Sigmoid colon (tissue), 7 donors: ENCODE measurements at places on chromosomes 3 and 15.

- peaks cover 13% of the 10 kb centered on the region for H3K36me3 ChIP-seq
- H3K4me1 ChIP-seq = no peaks in the 10 kb centered on the region
- H3K4me3 ChIP-seq = no peak overlapping the region
- no peaks in the 10 kb centered on the region for H3K27me3 ChIP-seq
These were observed 42.6 kb downstream of the CCR4 start for GRCh38 chr3:32994045-32994444.

DNA sequence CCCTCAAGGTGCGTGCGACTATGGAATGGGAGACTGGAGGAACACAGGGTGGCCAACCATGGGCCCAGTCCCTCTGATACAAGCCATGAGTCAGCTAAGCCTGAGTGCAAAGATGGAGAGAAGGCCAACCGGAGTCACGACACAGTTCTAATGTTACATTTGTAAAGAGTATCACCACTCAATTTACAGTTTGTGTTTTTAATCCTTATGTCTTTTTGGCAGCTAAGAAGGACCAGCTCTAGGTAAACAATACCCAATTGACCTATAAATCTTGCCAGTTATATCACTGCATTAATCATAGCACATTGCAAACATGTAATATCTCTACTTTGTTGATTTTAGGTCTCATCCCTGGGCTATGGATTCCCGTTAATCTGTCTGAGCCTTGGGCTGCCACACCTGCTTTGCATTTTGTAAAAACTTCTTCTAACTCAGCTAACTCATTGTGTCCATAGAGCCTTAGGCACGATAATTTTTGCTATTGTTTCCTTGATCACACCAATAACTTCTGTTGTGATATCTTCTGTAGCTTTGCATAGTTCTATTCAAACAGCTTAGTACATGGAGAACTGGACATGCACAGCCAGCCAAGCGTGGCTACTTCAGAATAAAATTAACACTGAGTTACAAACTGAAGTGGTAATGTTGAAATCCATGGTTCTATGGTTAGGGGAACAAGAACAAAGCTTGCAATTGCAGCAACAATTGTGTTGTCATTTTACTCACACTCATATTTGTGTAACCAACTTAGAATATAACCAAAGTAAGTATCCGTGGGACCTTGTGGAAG lies 50.3 kb downstream of the LSM3 start:
- H3K4me1 ChIP-seq = no peaks in the 10 kb centered on the region
- H3K36me3 ChIP-seq = no peaks in the 10 kb centered on the region
- H3K4me3 ChIP-seq = no peak overlapping the region
- no peaks in the 10 kb centered on the region for H3K27me3 ChIP-seq
- no peak overlapping the region for H3K27ac ChIP-seq

- no peak overlapping the region for H3K4me3 ChIP-seq
- no peak overlapping the region for H3K27ac ChIP-seq
- H3K36me3 ChIP-seq = no peaks in the 10 kb centered on the region
- DNase-seq = no peak
- no peaks in the 10 kb centered on the region for H3K27me3 ChIP-seq
- no peaks in the 10 kb centered on the region for H3K4me1 ChIP-seq
These were observed 9.3 kb downstream of the STRA6 start for GRCh38 chr15:74193299-74193718.

- peak; percentile 79 for DNase-seq
- H3K27me3 ChIP-seq = no peaks in the 10 kb centered on the region
- H3K4me1 ChIP-seq = peaks cover 10% of the 10 kb centered on the region
These were observed 40.5 kb upstream of the HES1 start for GRCh38 chr3:194095464-194095863.

- H3K36me3 ChIP-seq = no peaks in the 10 kb centered on the region
- DNase-seq = no peak
- H3K4me1 ChIP-seq = no peaks in the 10 kb centered on the region
These were observed 159.7 kb downstream of the GOLIM4 start for GRCh38 chr3:167936019-167936418.
